ENCODE measurements at places on chromosomes 13 and 19.

- no peak for DNase-seq
These were observed 1.6 kb downstream of the BCAM start for GRCh38 chr19:44810234-44811121.

GRCh38 chr19:18364826-18365528, 21.0 kb upstream of the GDF15 start:
- DNase-seq = no peak

DNA sequence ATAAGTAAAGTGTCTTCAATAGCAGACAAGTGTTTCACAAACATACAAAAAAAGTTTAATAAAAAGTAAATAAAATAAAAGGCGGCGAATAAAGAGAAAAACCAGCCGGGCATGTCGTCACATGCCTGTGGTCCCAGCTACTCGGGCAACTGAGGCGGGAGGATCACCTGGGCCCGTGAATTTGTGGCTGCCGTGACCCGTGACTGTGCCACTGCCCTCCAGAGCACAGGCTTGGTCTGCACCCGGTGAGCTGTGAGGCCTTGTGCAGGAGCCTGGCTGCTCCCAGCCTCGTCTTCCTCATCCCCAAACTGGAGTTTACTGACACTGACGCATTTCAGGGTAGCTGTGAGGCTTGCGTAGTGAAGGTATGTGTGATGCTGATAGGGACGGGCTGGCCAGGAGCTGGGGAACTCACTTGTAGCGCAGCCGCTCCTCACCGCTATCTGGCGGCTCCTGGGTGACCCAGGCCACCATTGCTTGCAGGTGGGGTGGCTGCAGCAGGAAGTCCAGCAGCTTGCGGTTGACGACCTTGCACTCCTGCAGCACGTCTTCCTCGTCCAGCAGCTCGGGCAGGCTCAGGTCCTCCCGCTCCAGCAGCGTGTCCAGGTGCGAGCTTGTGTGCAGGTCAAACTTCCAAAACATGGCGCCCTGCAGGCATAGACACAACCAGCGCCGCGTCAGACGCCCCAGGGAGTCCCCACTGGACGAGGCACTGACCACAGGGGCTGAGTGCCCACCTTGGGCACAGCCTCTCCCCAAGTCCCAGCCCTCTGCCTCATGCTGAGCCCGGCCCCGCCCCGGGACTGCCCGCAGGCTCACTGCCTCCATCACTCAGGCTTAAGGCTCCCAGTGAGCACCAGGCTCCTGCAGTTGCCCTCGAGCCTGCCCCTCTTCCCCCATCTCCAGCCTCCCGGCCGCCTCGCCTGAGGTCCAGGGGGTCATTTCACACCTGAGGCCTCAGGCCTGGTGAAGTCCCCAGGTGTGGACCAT, 12.1 kb downstream of the PPP6R1 start:
- no peak for DNase-seq

- DNase-seq = no peak
These were observed 525 bp downstream of the BORA start for GRCh38 chr13:72728290-72728605.

GRCh38 chr13:35599384-35599783, 122.9 kb upstream of the MAB21L1 start:
- no peak for DNase-seq

DNA sequence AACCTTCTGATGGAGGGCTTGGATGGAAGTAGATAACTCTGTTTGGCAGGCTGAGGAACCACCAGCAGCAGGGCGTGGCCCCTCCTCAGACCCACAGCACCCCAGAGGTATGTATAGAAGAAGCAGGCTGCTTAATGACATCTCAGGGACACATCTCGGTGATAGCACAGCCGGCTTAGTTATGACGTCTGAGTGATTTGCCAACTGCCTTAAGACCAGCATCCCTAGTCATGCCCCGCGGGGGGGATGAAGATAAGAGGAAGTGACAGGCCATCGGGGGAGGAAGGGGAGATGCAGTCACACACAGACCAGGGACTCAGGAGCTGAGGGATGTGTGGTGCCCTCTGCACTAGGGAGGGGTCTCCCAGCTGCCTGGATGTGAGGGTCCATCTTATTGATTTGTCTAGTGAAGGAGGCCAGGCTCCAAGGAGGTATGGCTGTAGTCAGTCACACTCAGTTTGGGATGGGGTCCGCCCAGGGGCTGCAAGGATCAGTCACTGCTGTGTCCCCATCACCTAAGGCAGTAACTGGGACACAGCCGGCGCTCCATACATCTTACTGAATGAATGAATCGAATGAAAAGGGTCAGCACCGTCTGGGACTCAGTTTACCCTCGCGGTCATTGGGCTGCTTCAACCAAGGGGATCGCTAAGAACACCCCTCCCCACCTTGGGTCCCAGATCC, 19.2 kb upstream of the ERCC1 start:
- no peak for DNase-seq

DNA sequence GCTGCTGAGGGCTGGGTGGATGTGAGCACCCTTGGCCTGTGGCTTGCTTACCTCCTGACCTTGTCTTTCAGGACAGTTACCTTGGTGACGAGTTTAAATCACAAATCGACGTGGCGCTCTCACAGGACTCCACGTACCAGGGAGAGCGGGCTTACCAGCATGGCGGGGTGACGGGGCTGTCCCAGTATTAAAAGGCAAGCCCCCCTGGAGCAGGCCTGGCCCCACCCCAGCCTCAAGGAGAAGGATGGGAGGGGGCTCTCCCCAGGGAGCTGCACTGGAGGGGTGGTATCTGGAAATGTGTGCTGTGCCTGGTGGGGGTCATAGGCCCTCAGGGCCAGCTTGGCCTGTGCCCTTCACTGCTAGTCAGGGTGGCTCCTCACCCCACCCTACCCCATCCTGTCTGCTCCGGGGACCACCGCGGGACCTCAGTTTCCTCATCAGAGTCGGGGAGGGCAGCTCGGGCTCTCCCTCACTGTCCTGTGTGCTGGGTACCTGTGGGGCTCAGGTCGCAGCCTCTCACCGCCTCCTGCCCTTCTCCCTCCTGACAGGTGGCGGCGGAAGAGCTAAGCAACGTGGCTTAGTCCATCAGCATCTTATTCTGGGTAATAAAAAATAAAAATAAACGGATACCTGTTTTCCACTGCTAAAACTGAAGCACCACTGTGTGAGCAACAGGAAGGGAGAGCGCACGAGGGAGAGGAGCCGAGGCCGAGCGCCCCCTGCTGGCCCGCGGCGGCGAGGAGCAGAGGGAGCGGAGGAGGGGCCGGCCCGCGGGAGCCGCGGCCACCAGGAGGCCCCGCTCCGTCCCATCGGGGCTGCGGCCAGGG, 29.8 kb downstream of the CERS1 start:
- no peak for DNase-seq

GRCh38 chr19:46068345-46069258, 27.8 kb upstream of the IGFL4 start:
- DNase-seq = no peak

- DNase-seq = no peak
These were observed 15.6 kb downstream of the POLRMT start for GRCh38 chr19:617551-618246.

GRCh38 chr13:39385621-39386231, 217.3 kb downstream of the LHFPL6 start:
- no peak for DNase-seq

GRCh38 chr19:32910094-32910493, 40.5 kb upstream of the SLC7A9 start:
- DNase-seq = no peak

- no peak for DNase-seq
These were observed 93.5 kb downstream of the ATP11A start for GRCh38 chr13:112783135-112783977.
